Esophagus squamous epithelium (tissue), 5 donors: ENCODE measurements at places on chromosomes 3 and 15.

- no peak for DNase-seq
Observed at GRCh38 chr3:161413127-161413854, 42.0 kb upstream of the SPTSSB start.

DNA sequence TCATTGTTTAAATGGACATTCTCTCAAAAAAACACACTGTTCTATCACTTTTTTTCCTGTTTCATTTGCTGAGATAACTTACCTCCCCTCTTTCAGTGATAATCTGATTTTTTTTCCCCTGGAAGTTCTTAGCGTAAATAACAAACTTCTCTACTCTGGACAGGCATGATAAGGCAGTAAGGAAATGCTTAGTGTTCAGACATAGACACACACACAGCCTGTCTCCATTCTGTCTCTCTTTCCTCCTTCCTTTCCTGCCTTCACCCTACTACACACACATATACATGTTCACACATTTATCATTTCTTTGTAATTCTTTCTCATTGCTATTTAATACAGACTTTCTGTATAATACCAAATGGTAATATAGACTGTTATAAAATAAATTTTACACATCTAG, 470.8 kb upstream of the ROBO1 start:
- no peak for DNase-seq

- no peak for DNase-seq
Observed at GRCh38 chr3:114939920-114940319, 207.2 kb downstream of the ZBTB20 start.

DNA sequence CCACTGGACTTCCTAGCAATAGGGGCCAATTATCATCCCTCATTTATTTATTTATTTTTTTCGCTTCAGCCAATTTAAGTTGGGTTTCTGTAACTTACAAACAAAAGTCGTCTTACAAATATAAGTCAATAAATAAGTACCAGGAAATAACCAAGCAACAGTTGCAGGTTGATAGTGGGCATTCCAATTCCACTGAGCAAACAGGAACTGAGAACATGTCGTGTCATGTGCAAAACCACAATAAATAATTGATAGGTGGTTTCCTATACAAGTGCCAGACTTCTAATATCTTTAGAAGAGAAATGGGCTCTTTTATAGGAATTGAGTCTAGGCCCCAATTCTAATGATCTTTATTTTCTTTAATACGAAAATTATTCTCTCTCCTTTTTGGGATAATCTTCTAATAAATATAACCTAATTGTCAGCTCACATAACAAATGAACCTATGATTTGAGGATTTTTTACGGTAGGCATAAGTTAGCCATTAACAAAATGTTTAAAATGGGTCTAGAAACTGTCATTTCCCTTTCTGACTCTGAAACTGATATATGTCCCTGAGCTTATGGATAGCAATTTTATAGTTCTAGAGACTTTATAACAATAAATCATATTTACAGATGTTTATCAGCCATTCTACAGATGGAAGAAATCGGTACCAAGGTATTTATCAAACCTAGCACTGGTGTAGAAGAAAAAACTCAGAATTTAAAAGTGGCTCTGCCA, 571.8 kb downstream of the FOXP1 start:
- DNase-seq, result no peak

- no peak for DNase-seq
Observed at GRCh38 chr3:177883957-177884356, 652.3 kb upstream of the KCNMB2 start.

DNA sequence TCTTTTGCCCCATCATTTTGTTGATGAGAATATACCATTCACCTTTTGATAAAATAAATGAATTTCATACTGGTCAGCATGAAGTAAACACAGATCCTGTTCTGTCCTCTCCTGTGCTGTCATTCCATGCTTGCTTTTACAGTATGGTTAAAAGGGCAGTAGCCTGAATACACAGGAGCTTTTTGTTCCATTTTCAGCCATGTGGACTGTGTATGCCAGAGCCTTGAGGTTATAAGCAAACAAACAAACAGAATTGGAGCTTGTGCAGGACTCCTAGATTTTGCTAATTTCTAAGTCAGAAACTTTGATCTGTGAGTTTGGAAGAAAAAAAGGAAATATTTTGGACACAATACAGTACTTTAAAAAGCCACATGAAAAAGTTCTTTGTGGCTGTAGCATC, 91.9 kb downstream of the LRRC28 start:
- DNase-seq, result no peak

DNA sequence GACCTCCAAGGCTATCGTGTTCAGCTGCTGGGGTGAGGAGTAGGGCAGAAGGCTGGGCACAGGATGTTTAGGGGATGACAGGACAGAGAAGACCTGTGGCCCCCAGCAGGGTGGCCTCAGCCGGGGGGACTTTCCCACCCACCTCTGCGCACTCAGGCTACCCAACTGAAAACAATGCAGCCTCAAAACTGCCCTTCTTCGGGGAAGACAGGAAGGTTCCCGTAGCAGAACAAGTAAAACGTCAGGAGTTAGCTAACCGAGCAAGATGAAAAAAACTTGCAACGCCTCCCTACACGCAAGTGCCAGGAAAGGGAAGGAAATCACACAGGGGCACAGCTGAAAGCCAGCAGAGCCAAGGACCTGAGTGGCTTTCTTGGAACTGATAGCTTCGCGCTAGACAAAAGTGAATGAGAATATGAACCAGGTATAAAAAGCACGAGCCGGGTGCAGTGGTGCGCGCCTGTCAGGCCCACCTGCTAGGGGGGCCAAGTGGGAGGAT, 38.4 kb upstream of the FURIN start:
- DNase-seq, result no peak

DNA sequence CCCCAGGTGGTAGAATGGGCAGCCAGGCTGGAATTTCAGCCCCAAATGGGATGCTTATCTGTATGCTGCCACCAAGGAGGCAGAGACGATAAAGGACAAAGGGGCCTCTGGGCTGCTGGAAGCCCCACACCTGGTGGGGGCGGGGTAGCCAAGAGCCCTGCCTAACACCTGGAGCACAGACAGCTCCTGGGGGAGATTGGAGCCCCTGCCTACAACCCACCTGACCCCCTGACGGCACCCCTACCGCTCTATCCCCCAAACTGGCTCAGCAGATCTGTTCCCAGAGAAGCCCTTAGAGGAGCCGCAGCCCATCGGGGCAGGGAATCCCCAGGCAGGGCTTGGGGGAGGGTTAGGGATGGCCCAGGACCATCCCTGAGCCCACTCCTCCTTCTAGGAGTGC, 15.8 kb upstream of the SEMA3F start:
- no peak for DNase-seq

DNA sequence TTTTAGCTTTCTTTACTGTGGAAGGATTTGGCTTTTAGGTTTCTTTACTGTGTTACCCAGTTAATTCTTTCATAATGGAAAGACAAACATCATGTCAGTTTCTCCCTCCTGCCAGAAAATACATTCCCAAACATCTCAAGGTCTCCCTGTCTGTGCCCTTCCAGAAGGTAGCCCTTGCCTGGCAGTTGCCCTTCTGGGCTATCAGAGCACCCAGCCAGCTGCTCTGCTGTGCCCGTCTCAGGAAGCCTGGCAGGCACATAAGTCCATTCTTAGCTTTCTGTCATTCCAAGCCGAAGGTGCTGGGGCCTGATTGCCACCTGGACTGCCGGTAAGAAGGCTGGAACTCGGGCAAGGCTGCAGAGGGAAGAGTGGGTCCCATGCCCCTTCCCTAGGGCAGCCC, 203.4 kb downstream of the SLCO3A1 start:
- DNase-seq, result no peak

DNA sequence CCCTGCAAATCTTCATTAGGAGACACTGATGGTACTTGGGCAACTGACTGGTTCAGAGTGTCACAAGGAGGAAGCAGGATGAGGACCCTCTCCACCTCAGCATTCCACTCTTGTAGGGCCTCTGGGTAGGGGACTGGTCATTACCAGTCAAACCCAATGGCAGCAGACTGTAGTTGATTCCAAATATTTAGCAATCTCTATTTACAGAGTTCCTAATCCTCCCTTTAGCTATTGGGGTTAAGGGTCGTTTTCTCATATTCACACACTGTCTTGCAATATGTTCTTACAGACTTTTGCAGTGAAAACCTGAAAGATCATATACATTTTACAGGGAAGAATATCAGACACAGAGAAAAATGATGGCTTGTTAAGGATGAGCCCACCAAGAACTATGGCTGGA, 397.7 kb downstream of the GAP43 start:
- DNase-seq, result no peak
